Fibroblast of skin of scalp (primary cell): ENCODE measurements at places on chromosomes 5 and 9.

DNA sequence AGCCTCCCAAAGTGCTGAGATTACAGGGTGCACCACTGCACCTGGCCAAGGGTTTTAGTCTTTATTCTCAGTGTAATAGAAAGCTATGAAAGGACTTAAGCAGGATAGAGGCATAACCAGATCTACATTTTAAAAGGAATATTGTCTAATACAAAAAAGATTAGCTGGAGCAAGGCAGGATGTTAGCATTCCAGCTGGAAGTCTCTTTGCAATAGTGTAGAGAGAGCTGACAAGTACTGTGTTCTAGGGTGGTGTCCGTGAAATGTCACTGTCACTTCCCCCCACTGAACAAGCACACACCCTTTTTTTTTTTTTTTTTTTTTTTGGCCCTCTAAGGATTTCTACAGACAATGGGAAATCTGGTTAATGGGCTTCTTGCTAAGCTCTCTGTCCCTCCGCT is 24.2 kb upstream of the DEPDC1B start:
- DNase-seq, result no peak

DNA sequence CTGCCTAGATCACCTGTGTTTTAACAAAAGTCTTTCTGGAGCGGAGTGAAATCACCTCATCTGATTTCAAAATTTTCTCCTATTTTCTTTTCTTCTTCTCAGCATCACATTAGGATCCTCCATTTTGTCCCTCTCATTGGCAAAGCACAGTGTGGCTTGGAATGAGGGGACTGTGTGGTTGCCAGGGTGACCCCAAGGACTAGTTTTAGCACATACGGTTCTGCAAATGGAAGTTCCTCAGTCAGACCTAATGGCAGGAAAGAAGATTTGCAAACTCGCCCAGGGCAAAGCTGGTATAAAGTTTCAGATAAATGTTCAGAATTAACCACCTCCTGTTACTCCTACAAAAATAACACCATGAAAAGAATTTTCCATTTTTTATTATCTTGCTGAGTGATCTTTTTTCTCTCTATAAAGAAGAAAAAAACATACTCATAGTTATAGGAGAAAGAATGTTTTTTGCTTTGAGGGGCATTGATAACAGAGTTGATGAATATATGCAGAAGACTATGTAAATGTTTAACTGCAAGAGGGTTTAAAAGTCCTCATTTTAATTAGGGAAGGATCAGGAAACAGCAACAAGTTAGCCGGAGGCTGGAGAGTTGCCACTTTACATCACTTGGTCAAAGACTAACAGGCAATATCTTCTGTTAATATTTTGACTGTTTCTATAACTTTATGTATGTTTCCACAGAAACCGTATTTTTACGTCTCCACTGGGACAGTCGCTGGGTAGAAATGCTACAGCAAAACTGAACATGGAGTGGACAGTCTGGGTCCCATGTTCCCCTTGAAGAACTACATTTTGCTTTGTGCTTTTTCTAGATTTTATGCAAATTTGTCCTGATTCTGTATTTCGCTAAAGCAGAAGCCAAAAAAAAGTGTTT is 257.8 kb downstream of the NR2F1-AS1 start:
- no peak for DNase-seq

DNA sequence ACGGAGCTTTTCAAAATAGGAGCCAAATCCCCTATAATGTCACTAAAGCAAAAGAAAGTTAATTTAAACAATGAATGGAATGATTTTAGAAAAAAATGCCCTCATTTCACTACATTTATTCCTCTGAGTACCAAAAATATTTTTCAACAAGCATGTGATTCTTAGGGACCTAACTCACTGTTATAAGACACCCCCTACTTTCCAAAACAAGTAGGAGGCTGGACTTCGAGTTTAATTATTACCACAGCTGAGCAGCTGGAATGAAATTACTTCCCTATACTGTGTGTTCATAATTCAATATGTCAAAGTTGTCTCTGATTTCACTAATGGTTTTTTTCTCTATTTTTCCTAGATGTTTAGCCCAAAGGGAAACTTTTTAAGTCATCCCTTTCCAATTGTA is 61.6 kb downstream of the SAXO1 start:
- no peak for DNase-seq

- no peak for DNase-seq
Measured at GRCh38 chr5:25190521-25191000, 545.8 kb upstream of the CDH10 start.

- DNase-seq, result no peak
Measured at GRCh38 chr5:55692106-55692417, 20.1 kb downstream of the SLC38A9 start.

- DNase-seq, result no peak
Measured at GRCh38 chr5:53814819-53815218, 254.4 kb downstream of the NDUFS4 start.

DNA sequence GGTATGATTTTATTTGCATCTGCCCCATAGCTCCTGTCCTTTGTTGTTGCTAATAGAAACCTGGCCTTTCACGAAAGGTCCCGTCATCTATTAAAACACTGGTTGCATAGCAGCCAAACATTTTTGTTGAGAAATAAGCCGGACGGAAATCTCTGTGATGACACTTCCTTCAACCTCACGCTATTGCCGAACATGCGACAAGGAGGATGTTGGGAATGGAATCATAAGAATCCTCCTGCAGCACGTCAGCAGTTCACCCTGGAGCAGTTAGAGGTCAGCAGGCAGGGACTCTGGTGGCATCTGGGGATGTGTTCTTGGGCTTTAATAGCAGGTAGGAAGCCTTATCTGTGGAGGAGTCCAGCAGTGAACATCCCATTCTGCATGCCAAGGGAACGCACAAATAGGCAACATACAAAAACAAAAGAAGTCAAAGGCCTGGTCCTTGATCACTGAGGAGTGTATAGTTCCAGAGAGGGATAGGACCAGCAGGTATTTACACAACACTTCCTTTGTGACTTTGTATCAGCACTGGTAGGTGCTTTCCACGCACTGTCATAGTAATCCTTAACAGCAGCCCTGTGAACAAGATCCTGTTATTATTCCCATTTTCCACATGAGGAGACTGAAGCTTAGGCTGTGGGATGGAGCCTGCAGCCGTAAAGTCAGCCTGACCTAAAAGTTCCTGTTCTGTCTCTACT is 33.4 kb downstream of the ARHGAP26 start:
- DNase-seq, result no peak

DNA sequence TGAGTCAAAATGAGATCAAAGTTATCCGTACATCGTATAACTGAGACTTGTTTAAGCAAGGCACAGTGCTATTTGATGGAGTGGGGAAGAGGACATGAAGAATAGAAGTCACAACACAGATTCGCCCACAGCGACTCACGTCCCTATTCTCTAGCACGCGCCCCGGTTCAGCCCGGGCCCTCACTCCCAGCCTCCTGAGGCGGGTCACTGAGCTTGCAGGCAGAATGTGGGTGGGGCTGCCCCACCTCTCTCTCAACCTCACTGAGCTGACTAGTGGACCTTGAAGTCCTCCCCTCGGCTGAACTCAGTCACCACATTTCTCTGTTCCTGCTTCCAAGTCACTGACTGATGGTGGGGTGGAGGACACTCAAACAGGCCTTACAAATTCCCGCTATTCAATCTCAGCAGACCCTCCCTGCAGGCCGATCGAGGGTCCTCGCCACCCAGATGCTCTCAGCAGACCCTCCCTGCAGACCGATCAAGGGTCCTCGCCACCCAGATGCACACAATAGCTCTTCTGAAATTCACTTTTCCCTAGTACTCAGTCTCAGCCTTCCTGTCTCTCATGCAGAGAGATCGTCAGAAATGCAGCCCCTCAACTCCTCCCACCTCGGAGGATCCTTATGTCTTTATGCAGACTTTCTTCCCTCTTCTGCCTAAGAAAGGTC is 12.9 kb downstream of the GLDC start:
- no peak for DNase-seq

GRCh38 chr9:94168203-94169000 is 84.1 kb downstream of the PTPDC1 start:
- no peak for DNase-seq

- peak; percentile 49 for DNase-seq
Measured at GRCh38 chr5:39419796-39420195, 5.0 kb downstream of the DAB2 start.

GRCh38 chr9:26243029-26243697 is 564.9 kb upstream of the TUSC1 start:
- DNase-seq, result no peak

- peak; percentile 69 for DNase-seq
Measured at GRCh38 chr5:181181650-181182565, 23.1 kb downstream of the TRIM7 start.

- no peak for DNase-seq
Measured at GRCh38 chr5:37570597-37570996, 191.5 kb downstream of the WDR70 start.

DNA sequence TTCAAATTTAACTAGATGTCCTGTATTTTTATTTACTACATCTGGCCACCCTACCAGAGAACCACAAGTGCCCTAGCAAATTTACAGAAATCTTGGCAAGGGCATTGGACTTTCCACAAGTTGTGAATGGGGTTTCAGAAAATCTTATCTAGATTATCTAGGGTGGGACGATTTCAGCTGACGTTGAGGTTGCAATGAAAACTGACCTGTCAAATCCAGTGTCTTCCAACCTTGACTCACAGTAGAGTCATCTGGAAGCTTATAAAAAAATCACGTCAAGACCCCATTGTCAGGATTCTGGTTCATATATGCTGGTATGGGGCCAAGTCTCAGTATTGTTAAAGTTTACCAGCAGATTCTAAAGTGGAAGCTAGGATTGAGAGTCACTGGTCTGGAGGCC is 109.6 kb upstream of the ACTBL2 start:
- no peak for DNase-seq
